Natural killer cell (primary cell): ENCODE measurements at places on chromosomes 7 and 10.

DNA sequence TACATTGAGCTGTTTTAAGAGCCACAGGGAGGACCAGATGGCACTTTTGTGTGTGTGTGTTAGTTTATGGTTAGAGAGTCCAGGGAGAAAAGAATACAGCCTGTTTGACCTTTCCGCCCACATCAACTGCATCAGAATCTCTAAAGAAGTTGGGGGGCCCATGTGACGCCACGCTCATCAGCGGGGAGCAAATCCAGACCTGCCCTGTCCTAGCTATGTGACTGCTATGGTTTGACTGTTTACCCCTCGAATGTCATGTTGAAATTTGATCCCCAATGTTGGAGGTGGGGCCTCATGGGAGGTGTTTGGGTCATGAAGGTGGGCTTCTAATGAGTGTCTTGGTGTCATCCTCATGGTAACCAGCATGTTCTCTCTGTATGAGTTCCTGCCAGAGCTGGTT, 128.0 kb downstream of the ADRA2A start:
- H3K4me3 ChIP-seq: no peak overlapping the region
- H3K27ac ChIP-seq: no peak overlapping the region
- no peak for DNase-seq
- H3K27me3 ChIP-seq: no peaks in the 10 kb centered on the region
- H3K36me3 ChIP-seq: no peaks in the 10 kb centered on the region

DNA sequence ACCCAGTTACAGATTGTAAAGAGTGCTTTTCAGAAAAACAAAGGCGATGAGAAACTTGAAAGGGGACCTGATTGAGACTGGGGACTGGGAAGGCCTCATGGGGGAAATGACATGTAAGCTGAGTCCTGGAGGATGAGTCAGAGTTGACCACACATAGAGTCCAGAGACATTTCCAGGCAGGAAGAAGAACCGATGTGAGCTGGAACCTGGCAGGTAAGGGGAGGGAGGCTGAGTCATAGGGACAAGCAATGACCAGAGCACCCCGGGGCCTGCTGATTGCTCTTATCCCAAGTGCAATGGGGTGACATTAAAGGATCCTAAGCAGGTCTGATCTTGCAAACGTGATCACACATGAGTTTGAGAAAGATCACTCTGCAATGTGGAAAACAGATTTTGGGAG, 11.7 kb downstream of the TLL2 start:
- H3K4me1 ChIP-seq: no peaks in the 10 kb centered on the region
- no peaks in the 10 kb centered on the region for H3K36me3 ChIP-seq
- no peak overlapping the region for H3K27ac ChIP-seq
- H3K4me3 ChIP-seq: no peak overlapping the region

DNA sequence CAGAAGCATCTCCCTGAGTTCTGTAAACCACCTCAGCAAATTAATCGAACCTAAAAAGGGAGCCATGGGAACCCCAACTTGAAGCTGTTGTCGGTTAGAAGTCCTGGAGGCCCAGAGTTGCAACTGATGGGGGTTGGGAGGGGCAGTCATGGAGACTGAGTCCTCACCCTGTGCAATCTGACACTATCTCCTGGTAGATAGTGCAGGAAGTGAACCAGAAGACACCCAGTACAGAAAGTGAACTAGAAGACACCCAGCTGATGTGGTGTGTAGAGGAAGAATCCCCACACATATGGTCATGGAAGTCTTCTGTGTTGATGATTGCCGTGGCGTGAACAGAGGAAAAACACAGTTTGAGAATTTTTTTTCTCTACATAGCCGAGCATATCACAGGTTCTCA, 58.8 kb upstream of the SRRM3 start:
- no peak overlapping the region for H3K27ac ChIP-seq
- H3K27me3 ChIP-seq: no peaks in the 10 kb centered on the region
- no peak overlapping the region for H3K4me3 ChIP-seq
- no peaks in the 10 kb centered on the region for H3K36me3 ChIP-seq

DNA sequence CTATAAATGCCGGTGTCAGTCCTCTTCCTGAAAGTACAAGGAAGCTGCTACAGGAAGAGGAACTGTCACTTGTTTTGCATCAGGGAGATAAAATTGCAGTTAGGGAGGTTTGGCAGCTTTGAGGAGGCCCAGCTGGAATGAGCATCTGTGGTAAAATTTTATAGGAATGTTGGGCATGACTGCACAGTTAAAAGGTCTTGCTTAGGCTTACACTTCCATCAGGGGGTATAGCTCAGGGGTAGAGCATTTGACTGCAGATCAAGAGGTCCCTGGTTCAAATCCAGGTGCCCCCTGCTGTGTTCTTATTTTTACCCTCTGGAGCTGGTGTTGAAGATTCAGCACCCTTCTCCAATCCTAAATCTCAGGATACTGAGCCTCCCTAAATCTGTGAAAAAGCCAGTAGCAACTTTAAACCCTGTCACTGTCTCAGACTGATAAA, 65.9 kb downstream of the ZNF467 start:
- H3K4me3 ChIP-seq: no peak overlapping the region
- no peak overlapping the region for H3K27ac ChIP-seq
- H3K4me1 ChIP-seq: no peaks in the 10 kb centered on the region
- DNase-seq: no peak

DNA sequence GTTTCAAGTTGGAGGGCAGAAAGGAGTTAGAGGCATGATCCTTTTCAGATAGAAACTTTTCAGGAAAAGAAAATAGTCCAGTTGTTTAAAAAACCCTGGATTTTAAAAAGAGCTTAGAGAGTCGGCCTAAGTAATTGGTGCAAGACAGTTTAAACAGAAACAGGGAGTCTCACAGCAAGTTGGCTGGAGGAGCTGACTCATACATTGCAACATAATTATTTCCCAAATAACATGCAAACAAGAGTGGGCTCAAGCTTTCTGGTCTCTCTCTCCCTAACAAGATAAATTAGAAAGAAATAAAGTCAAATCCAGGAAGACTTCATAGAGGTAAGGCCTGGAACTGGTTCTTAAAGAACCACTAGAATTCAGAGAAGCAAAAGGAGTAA, 100.3 kb upstream of the AGBL3 start:
- H3K27me3 ChIP-seq: no peaks in the 10 kb centered on the region
- H3K4me3 ChIP-seq: no peak overlapping the region

DNA sequence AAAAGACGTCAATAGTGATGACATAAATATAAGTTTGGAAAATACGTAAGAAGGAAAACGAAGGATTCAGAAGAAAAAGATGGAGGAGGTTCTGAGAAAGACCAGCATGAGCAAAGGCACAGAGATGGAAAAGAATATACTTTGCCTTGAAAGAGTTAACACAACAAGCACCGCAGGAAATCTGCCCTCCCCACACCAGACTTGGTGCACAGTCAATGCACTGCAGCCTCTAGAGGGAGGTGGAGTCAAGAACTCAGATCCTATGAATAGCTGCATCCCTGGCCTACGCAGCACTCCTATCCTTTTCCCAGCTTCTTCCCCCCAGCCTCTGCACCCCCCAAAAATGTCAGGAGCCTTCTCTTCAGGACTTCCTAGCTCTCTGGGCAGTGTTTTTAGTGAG, 1370.6 kb upstream of the LRRTM3 start:
- no peak overlapping the region for H3K4me3 ChIP-seq
- no peak for DNase-seq
- H3K36me3 ChIP-seq: no peaks in the 10 kb centered on the region
- no peaks in the 10 kb centered on the region for H3K4me1 ChIP-seq

DNA sequence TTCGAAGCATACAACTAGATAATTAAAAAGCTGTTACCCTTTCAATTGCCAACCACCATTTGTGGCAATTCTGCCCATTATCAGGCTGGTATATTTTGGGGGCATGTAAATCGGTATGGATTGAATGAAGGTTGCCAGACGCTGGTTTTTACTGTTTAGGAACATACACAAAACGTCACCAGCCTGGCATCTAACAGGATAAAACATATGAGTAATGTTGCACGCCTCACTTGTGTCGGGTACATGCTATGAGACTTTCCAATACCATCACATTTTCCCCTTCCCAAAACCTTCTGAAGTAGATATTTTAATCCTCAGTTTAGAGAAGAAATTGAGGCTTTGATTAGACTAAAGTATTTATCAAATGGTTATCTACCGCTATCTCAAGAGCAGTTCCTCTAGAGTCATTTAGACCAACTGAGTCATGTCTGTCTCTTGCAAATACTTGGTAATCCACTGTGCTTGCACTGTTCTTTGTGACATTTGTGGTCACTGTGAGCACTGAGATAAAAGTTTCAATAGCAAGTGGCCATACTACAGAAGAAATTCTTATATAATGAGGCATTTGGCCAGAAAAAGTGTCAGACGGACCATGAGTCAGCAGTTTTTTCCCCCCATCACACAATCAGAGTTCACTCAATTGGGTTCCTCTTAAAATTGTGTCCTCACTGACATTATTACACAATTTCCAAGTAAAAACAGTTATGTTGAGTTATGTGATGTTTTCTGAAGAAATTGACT, 498.7 kb downstream of the NXPH1 start:
- no peaks in the 10 kb centered on the region for H3K36me3 ChIP-seq
- no peak overlapping the region for H3K4me3 ChIP-seq
- no peak for DNase-seq
- H3K4me1 ChIP-seq: no peaks in the 10 kb centered on the region
